ENCODE measurements at places on chromosomes 5 and 9.

DNA sequence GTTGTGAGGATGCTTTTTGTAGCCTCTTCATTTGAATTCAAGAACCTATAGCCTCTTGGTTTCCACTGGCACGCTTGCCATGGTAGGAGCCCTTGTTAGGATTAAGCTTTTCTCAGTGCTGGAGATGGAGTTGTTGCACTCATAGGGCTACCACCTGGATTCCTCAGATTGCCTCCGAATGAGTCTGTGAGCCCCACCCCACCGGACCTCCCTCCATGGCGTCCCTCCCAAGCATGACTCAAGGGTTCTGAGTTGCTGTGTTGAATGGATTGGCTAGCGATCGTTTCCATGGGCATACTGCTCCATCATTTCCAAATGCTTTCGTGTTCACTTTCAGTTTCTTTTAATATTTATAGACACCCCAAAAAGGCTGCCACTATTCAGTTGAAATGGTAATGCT lies 69.9 kb downstream of the DAPK1 start:
- no peak for DNase-seq

- no peak for DNase-seq
These were observed 295.1 kb downstream of the CDK5RAP2 start for GRCh38 chr9:120284821-120285220.

- DNase-seq = no peak
These were observed 153.1 kb upstream of the ACOT12 start for GRCh38 chr5:81547001-81547400.

DNA sequence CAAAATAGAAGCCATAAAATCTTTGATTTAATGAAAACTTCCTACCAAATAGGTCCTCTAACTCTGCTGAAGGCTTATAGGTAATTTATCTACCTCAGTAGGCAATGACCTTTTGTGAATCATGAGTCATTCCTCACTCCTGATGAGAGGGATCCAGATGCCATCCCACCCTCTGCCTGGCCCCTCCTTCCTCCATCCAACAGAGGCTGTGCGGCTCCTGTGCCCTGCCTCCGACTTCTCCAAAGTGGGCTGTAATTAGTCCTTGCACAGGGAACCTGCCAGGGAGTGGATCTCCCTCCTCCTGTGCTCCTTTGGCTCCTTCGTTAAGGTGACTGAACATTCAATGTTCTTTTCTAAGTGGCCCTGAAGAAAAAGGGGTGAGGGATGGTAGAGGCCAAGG lies 213.9 kb upstream of the TBCA start:
- DNase-seq = no peak

- DNase-seq = no peak
These were observed 216.0 kb downstream of the FBXL7 start for GRCh38 chr5:15715967-15716366.

GRCh38 chr5:94503677-94504076 lies 114.7 kb downstream of the KIAA0825 start:
- no peak for DNase-seq

GRCh38 chr9:133618726-133619125 lies 9.5 kb upstream of the FAM163B start:
- no peak for DNase-seq

DNA sequence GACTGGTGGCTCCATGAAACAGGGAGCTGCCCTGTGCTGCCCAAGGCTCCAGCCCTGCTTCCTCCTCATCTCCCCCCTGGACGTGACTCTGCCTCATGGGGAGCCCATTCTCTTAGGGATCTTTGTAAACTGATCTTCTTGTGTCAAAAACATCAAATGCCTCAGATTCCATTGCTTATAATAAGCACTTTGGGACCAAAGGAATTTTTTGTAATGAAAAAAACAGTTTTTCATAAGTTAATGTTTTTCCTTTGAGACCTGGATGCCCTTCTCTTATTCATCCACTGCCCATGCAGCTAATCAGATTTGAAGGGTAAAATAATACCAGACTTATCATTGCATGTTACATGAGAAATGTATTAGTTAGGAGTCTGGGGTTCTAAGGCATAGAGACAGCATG lies 41.7 kb downstream of the PALM2AKAP2 start:
- DNase-seq = no peak

- no peak for DNase-seq
These were observed 822.5 kb downstream of the PTPRD start for GRCh38 chr9:9790216-9790872.

GRCh38 chr5:11069041-11069440 lies 308.0 kb upstream of the DAP start:
- no peak for DNase-seq

- no peak for DNase-seq
These were observed 33.5 kb upstream of the UBAC1 start for GRCh38 chr9:135994501-135995192.

- no peak for DNase-seq
These were observed 52.0 kb downstream of the PJA2 start for GRCh38 chr5:109357807-109358206.

DNA sequence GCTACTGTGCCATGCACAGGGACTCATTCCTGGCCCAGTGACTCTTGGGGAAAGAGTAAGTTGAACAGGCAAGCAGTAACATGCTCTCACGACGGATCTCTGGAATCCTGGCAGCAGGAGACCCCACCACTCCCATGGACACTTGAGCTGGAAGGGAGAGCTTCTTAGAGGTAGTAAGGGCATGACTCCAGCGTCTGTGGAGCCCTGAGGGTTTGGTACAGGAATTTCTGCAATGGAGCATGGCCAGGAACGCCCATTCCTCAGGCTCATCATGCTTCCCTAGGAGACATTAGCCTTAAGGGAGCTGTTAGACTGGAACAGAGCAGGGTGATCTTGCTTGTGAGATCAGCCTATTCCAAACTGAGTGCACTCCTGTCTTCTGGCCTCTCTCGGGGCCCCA lies 212.9 kb downstream of the MAT2B start:
- no peak for DNase-seq

Data from stimulated activated CD4-positive, alpha-beta T cell treated with anti-CD3 and anti-CD28 coated beads, Interleukin-1b, Interleukin-23, amount 100 ng/mL, for 48 hours (primary cell).